ENCODE measurements at places on chromosomes 5 and 9.

DNA sequence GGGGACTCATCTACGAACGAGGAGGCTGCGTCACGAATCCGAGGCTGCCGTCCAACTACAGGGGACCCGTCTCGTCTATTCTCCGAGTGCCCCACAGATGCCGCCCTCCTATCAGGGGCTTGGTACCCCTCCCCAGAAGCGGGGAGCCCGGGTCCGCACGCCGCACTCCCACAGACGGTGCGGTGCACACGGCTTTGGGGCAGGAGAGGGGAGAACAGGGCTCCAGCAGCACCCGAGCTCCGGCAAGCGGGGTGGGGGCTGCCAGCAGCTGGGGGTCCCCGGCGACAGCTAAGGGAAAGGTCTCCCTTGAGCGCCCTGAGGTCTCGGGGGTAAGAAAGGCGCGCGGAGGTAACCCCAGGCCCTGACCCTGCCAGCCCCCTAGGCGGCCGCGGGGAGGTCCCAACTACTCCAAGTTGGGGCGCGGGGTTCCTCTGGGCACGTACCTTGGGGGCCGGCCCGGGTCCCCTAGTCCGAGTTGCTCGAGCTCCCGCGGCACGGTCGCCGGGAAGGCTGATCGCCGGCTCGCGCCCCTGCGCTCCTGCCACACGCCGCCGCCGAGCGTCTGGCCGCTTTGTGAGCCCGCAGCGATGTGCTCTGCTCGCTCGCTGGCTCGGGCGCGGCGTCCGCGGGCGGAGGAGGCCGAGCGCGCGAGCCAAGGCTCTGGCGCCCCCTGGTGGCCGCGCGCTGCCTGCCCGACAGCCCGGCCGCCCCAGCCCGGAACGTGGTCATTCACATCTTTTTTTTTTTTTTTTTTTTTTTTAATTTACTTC, at the start of gene SPOCK1:
TSS of gene SPOCK1 (minus strand) at position 591 of the 770 bp plus-strand sequence.
- peak; percentile 10 for DNase-seq

DNA sequence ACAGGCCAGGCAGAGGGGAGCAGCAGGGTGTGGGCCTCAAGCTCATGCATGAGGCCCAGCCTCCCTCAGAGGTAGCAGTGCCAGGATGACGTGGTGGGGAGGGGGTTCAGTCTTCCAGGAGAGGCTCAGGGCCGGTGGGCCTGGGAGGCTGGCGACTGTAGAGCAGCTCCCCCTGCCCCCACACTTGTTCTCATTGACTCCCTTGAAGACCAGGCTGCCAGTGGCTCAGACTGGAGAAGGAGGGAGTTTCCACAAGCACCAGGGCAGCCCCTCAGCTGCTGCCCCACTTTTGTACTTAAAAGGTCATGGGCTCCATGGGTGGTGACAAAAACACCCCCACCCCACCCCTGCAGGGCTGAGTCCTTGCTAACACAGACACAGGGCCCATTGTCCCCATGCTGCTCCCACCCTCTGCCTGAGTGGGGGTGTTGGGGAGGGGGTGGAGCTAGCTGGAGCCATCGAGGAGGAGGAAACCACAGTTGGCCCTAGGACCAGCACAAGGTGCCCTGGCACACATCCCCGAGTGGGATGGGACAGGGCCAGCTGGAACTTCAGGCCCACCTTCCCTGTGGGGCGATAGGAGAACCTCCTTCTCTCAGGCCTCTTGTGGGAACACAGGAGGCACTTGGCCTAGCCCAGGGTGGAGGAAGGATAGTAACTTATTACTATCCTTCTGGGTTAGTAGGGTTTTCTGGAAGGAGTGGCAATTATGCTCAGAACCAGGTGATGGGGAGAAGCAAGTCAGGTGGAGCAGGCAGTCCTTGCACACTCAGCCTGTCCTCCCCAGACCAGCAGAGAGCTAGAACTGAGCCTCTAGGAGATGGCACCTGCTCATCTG, 10.7 kb downstream of the PDLIM4 start:
- no peak for DNase-seq

- no peak for DNase-seq
These were observed 65.5 kb upstream of the RXRA start for GRCh38 chr9:134260801-134261200.

- no peak for DNase-seq
These were observed 279.3 kb upstream of the DAP start for GRCh38 chr5:11040345-11040744.

GRCh38 chr5:77628840-77629508, 9.5 kb downstream of the OTP start:
- DNase-seq, result no peak

- no peak for DNase-seq
These were observed 14.4 kb downstream of the RXRA start for GRCh38 chr9:134340475-134341160.

GRCh38 chr5:143208365-143208641, 195.2 kb downstream of the NR3C1 start:
- no peak for DNase-seq

- no peak for DNase-seq
These were observed 21.0 kb downstream of the EXOC3 start for GRCh38 chr5:463952-464351.

DNA sequence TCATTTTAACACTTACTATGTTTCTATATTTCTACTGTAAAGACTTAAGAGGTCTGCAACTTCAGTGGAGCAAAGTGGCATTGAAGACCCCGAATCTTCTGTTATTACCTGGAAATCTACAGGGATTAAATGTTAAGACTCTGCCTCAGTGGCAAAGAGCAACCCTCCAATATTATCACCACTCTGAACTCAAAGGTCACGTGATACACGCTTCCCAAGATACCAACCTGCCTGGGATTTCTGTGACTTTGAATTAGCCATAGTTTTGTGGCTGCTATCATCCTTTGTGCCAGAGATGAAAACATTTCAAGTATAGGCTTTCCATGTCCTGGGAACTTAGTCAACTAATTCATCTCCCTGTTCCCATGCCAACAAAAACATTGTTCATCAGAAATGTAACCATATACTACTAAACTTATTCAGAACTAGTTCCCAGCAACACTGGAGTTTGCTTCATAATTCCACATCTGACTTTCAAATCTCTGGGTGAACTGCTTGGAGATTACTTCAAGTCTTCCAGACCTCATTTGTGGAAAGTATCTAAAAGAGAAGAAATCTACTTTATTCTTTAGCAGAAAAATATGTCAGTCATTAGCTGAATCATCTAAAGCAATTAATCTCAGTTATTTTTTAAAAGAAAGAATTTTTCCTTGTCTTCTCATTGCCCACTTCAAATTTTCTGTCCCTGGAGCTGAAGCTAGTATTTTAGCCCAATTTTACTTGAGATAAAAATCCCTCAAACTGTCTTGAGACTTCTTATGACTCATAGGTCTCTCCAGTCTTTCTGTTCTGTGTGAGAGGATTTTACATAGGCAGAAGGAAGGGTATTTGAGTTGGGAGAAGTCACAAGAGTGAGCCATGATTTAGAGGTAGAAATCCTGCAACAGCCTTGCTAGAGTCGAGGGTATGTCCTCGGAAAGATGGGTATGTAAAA, 83.0 kb downstream of the ZNF462 start:
- DNase-seq, result no peak

DNA sequence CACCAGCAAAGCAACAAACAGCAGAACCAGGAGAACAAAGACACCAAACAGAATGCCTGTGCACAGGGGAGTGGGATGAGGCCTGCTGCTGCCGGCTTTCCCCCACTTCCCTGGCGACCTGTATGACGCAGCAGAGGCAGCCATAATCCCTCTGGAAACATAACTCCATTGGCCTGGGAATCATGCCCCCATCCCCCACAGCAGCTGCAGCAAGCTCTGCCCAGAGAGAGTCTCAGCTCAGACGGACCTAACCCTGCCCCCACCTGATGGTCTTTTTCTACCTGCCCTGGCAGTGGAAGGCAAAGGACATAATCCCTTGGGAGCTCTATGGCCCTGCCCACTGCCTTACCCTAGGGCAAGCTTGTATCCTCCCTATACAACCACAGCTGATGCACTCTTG, 81.8 kb upstream of the FANCC start:
- no peak for DNase-seq

- DNase-seq, result no peak
These were observed 70.5 kb downstream of the SMIM23 start for GRCh38 chr5:171855798-171856763.

DNA sequence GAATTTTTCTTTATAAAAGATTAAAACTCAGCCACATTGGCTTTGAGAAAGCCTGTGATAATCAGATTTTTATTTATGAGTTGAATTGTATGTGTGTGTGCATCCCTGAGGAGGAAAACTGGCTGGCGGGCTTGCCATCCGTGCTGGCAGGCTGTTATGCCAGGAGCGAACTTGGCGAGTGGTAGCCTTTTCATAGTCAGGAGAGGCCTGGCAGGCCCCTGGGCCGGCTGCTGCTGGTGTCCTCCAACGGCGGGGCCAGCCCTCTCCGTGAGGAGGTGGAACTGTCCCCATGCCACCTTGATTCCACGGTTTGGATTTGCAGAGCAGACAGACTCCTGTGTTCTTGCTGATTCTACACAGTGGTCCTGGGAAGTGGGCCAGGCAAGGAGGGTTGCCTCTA, 43.3 kb downstream of the ZNF618 start:
- DNase-seq, result no peak

- no peak for DNase-seq
These were observed 43.9 kb downstream of the RXRA start for GRCh38 chr9:134370213-134370492.

- DNase-seq, result no peak
These were observed 116.7 kb downstream of the NR6A1 start for GRCh38 chr9:124654431-124654830.

DNA sequence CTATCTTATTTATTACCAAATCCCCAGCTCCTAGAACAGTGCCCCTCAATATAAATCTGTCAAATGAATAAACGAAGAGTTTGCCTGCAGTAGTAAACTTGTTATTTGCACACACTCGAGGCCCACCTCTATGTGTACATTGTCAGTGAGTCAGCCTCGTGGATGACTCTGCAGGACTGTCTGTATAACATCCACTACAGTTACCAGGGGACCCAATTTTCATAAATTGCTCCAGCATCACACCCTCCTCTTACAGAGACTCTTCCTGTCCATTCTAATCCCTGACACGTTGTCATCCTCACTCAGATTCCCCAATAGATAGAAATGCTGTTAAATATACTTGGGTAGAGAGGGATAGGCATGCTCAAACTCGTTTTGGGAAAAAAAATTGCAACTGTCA, 478.5 kb downstream of the RAB3C start:
- no peak for DNase-seq

- no peak for DNase-seq
These were observed 3.2 kb downstream of the CDKN2B start for GRCh38 chr9:22005702-22006606.

- DNase-seq, result no peak
These were observed 89.5 kb upstream of the GRIA1 start for GRCh38 chr5:153400931-153401330.

DNA sequence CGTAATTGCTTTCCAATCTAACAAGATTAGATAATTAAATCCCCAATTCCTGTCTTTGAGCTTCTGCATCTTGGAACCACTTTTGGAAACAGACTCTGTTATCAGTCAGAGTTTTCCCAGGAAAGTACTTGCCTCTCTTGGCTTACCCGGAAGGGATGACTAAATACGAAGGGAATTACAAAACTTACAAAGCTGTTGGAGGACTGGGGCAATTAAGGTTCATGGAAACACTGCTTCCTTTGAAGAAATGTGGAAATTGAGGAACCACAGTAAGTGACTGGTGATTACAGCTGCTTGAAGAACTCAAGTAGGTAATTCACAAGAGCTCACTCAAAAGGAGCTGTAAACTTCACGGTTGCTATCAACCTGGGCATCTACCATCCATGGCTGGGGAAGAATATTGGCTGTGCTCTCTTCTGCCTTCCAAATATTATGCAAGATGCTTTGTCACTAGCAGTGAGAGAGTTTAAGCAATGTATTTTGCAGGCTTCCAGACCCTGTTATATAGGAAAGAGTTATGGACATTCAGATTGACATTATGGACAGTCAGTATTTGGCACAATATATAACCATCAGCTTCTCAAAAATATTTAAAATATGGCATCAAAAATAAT, 104.6 kb upstream of the MAN2A1 start:
- no peak for DNase-seq

DNA sequence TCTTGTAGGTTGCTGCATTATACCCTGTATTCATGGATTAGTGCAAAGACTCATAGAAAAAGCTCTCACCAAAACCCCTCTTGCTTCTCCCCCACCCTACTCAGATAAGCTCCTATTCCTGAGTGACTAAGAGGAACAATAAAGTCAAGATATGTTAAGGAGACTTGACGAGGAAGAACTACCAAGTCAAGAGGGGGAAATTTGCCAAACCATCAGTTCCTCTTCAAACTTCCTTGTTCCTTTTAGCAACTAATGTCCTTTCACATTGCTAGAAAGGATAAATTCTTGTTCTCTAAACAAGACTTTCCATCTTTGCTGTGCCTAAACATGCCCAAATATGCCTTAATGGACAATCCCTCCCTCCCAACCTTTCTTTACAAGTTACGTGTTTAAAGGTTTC, 27.0 kb downstream of the CNOT8 start:
- no peak for DNase-seq

GRCh38 chr9:75812141-75812540, 78.3 kb upstream of the PCSK5 start:
- no peak for DNase-seq

DNA sequence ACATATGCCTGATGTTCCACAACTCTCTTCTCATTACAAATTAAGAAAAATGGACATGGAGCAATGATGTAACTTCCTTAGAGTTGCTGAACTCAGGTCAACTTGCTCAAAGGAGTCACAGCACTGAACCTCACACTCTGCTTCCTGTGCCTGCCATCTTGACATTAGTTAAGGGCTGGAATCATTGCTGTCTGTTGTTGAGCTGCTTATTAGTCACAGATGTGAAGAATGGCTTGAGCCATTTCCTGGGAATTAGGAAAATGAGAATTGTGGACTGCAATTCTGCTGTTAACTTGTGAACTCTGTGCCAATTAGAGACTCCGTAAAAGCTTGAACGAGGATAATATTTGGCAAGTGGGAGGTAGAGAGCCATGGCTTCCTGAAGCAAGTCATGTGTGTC, 212.0 kb downstream of the ADAMTS12 start:
- no peak for DNase-seq

GRCh38 chr5:26700759-26701384, 337.5 kb downstream of the CDH9 start:
- DNase-seq, result peak; percentile 13

DNA sequence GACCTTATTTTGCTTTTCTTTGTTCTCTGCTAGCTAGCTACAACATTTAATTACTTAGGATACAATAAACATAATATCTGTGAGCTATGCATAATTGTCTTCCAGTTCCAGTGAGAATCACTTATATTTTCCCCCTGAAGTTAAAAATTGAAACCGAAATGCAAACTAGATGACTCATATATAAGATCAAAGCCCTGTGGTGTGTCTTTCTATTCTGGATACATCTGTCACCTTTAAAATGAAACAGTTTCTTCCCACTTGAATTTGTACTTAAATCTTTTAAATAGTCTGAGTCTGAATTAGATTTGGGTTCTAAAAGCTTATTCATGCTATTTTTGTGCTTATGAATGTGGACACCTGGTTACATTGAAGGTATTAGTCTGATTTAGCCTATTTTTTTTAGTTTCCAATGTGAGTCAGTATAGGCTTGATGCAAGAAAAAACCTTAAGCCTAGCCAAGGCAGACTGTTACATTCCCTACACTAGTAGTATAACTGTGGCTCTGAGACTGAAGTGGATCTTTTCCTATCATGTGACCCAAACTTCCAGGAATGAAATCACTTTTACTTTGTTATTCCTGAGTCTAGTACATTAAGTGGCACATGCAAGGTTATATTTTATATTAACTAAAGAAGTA, 703.5 kb upstream of the RGMB start:
- no peak for DNase-seq
